Renal cortex interstitium (tissue), 15 donors: ENCODE measurements at places on chromosomes 12 and 14.

- no peak for DNase-seq
Observed at GRCh38 chr14:22112004-22112403, 438.4 kb upstream of the OR4E1 start.

DNA sequence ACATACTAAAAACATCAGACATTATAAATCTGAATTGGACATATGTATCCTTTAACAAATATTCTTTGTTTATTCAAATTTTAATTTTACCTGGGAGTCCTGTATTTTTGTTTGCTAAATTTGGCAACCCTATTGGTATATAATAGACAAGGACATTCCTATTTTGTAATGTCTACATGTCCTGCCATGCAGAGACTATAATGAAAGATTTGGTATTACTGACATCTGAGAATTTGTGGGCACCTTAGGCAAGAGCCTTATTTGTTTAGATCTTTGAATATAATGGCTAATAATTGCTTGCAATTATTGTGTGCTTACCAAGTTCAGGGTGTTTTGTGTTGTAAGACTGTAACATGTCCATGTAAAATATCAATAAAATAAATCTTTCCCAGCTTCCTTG lies 334.4 kb downstream of the KCNH5 start:
- DNase-seq = no peak

- DNase-seq = no peak
Observed at GRCh38 chr14:37596790-37597472, 1.5 kb downstream of the TTC6 start.

DNA sequence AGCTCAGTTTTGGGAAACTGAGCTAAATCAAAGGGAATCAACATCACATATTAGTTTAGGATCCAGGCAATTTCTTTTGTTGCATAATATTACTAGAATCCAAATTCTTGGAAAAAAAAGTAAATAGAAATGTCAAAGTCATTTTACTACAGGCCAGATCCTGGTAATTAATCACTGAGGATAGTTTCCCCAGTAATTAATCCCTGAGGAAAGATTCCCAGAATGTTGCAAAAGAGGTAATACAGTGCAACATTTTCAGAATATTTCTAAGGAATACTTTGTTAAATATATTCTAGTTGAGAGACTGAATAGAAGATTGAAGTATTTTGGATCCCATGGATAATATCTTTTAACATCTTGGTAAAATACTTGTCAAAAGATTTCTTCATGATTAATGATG lies 207.0 kb upstream of the GARIN2 start:
- no peak for DNase-seq

- DNase-seq = no peak
Observed at GRCh38 chr14:69841656-69842055, 37.6 kb upstream of the SMOC1 start.

DNA sequence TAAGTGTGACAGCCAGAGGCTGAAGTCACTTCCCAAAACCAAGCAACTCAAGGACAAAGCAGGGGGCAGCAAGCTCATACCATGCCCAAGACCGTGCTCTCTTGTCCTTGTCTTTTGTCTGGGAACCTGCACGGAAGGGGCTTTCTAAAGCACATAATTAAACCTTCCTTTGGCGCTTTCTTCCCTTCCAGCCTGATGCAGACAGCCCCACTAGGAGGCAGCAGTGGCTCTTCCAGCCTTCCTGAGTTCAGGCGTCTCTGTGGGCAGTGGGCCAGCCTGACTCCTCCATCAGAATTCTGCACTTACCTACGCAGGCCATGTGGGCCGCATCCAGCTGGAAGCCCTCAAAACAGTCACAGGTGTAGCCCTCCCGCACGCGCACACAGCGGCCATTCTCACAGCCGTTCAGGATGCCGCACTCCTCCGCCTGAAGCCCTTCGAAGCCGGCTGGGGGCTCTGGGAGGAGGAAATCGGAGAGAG lies 7.6 kb downstream of the ISCA2 start:
- peak; percentile 75 for DNase-seq

DNA sequence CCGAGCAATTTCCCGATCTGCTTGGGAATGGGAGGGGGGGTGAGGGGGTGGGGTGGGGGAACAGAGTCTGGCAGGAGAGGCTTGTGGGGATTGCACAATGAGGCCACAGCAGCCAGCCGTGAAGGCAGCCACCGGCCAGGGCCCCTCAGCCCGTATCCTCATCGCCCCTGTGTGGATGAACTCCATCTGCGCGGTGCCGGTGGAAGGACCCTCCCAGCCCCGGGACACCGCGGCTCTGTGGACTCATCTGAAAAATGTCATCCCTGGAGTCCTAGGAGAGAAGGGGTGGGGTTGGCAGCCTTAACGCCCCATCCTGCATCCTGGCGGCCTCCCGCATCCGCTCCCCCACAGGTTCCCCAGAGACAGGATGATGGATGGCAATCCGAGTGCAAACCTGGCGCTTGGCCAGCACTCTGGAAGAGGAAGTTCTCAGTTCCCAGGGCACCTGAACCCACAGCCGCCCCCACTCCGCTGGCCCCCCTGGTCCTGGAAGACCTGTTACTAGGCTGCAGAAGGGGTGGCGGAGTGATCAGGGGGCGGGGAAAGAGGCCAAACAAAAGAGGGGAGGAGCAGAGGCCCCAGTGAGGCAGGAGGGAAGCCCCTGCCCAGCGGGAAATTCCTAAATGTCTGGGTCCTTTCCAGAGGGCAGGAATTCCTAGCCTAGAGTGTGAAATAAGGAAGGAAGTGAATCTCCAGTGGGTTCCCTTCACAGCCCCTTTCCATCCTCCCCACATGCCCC lies 1.2 kb upstream of the TNFAIP2 start:
- peak; percentile 91 for DNase-seq

GRCh38 chr12:116087962-116088361 lies 189.5 kb downstream of the MED13L start:
- no peak for DNase-seq

DNA sequence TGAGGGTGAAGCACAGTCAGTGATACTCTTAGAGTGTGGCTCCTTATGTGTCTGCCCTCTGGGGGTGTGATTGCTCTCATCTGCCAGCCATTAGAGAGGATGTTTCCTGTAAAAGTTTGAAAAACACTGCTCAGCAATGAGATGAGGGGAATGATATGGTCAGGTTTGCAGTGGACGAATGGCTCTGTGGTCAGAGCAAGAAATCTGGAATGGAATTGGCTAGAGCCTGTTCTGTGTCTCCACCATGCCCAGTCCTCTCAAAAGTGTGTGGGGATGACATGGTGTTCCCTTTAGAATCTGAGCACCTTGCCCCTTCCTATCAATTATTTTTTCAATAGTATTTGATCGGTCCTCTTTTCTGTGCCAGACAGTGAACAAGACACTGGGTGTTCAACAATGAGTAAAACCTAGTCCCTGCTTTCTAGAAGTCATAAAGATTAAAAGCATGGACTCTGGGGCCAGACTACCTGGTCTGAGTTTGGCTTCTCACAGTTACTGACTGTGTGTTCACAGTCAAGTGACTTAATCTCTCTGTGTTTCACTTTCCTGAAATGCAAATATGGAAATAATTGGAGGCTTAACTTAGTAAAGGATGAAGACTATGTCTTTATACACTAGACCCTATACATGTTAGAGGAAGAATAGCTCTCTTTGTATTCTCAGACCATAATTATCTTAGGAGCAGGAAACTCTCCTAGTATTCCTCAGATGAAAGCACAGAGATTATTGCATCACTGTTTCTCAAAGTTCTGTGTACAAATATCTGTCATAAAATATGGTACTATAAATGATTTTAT lies 1.6 kb downstream of the ACSS3 start:
- DNase-seq = no peak

DNA sequence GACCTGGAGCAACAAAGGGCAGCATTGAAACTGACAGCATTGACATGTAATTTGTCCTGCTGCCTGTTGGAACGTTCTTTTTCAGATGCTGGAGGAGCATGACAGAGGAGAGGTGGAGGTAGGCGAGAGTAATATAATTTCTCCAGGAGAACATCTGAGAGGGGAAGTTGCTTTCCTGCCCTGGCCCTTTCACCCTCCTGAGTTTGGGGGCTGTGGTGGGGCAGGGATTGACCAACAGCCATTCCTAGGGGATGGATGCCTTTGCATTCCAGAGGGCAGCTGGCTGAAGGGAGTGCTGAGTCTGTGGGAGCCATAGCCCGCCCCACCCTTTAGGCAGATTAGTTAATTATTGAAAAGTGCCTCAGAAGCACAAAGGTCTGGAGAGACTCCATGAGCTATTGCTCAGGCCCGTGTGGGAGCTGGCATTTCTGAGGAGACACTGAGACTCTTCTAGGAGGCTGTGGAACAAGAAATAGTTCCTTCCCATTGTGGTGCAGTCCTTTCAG lies 73.5 kb downstream of the ARF6 start:
- no peak for DNase-seq

DNA sequence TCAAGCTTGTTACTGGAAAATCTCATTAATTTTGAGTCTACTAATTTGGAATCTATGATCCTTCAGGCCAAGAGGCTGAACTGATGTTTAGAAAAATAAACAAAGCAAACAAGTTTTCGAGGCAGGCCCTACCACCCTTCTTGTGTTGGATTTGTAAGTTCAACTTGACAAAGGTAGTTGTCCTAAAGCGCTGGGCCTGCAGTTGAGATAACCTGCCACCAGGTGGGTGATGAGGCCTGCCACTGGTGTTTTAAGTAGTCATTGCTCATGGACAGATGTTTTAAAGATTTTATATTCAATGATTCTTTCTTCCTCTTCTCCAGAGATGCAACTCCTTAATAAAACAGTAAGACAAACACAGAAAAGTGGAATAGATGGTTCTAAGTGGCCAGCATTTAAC lies 19.4 kb downstream of the ACVRL1 start:
- no peak for DNase-seq

DNA sequence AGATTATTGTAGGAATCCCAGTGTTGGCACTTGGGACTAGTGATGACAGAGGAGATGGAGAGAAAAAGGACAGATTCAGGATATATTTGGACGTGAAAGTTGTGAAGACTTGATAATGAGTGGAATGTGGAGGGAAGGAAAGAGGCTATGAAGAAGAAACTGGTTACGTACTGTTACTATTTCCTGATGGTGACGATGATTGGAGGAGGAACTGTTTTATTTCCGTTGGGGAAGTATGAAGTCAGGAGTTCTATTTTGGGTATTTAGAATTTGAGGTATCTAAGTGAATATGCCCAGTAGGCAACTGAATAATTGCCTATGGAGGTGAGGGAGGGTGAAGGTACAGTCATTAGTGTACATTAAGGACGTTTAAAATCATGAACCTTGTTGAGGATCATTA lies 207.2 kb downstream of the TMTC2 start:
- no peak for DNase-seq

DNA sequence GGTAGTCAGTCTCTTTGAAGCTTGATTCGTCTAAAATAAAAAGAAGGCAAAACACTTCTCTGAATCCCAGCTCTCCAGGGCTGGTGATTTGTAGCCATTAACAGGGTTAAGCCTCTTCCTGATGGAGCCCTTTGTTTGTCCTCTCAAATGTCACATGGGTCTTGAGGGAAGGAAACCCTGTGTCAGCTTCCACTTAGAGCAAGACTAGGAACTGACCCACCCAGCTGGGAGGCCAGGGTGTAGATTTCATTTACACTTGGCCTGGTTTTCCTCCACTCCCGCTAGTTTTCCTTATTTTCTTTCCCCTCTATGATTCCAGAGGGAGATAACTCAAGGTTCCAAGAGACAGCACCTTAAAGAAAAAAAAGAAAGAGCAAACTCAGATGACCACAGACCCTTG lies 230.5 kb upstream of the EGLN3 start:
- DNase-seq = no peak

DNA sequence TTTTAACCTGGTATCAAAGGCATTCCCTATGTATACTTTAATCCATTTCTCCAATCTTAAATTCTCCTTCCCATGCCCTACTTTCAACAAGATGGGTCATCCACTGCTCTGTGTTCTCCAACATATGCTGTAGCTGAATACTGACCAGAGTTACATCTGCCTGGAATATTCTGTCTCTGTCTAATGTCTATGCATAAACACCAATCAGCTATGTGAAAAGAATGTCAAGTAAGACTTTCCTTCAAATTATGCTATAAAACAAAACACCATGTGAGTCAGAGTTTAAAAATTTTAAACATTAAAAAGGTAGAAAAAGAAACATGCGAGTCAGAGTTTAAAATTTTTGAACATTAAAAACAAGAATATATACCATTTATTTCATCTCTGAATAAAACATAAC lies 19.3 kb downstream of the NT5DC3 start:
- no peak for DNase-seq

DNA sequence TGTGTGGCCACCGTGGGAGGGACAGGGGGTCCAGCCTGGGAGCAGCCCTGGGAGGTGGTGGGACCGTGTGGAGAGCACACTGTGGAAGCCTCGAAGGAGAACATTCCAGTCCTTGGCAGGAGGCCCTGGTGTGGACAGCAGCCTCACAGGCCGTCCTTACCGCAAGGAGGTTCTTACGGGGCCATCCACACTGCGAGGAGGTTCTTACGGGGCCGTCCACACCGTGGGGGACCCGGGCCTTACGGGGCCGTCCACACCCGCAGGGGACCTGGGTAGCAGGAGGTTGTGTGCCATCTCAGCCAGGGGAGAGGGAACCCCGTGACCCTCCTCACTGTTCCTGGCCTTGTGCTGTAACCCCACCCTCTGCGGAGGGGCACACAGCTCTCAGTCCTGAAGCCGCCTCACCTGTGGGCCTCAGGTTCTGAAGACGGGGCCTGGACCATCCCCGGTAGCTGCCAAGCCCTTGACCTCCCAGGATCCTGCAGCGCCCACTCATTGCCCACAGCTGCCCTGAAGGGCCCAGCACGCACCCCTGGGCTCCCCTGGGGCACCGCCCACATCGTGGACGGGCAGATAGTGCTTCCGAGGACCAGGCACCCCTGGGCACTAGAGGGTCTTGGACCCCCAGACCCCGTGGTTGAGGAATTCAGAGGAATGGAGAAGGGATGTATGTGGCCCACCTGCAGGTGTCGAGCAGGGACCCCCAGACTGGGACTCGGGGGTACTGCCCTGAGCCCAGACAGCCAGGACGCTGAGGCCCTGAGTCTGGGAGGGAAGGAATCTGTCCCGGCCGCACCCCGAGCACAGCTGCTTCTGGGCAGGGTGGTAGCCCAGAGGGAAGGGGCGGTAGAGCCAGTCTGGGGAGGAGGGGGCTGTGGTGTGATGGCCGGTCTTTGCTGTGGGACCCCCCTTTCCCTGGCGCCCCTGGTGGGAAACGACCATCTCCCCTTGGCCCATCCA lies 37.3 kb downstream of the LRCOL1 start:
- DNase-seq = no peak

- DNase-seq = no peak
Observed at GRCh38 chr14:91606851-91607250, 96.7 kb upstream of the PPP4R3A start.

GRCh38 chr14:53888535-53889386 lies 67.9 kb downstream of the BMP4 start:
- DNase-seq = no peak

- DNase-seq = no peak
Observed at GRCh38 chr14:72104011-72104613, 171.9 kb downstream of the RGS6 start.
